ENCODE measurements at places on chromosomes 7 and 10.

DNA sequence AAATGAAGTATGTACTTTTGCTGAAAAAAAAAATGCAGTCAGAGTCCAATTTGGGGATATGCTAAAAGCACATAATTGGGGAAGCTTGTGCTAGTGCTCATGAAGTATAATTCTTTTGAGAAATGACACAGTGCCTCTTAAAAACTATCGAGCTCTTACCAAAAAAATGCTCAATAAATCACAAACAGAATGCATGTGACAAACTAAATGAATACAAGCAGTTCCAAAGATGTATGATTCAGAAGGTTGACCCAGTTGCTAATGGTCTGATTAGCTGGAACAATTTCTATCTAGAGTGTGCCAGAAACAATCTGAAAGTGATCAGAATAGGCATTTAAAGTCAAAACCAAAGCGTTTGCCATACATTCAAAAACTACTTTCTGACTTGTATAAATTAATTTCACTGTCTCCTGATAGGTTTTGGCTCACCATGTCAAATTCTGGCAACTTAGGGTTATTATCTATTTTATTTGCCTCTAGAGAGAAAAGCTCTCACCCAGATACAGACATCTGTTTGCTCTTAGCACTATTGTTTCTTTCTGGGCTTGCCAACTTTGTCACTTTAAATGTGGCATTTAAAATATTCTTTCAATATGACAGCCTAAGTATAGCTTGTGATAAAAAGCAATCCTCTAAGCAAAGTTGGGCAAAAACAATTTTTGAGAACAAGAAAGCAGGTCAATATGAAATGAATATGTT is 114.7 kb upstream of the AHR start:
- DNase-seq, result no peak

DNA sequence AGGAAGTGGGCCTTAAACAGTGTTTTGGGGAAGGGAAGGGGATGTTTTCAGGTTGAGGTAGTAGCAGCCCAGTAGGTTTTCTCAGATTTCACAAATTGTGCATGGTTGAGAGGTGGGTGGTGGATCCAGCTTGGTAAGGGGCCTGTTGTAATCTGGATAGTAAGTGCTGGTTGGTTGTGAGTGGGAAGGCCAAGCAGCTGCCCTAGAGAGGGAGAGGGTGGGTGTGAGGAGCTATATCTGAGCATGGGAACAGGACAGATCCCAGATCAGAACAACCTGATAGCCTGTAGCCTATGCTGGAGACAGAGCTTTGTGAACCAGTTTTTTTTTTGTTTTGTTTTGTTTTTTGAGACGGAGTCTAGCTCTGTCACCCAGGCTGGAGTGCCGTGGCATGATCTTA is 53.9 kb upstream of the ZMIZ2 start:
- DNase-seq, result no peak

GRCh38 chr10:1491901-1492300 is 245.4 kb downstream of the ADARB2 start:
- DNase-seq, result no peak

- no peak for DNase-seq
Observed at GRCh38 chr7:90988516-90988915, 275.7 kb upstream of the FZD1 start.

DNA sequence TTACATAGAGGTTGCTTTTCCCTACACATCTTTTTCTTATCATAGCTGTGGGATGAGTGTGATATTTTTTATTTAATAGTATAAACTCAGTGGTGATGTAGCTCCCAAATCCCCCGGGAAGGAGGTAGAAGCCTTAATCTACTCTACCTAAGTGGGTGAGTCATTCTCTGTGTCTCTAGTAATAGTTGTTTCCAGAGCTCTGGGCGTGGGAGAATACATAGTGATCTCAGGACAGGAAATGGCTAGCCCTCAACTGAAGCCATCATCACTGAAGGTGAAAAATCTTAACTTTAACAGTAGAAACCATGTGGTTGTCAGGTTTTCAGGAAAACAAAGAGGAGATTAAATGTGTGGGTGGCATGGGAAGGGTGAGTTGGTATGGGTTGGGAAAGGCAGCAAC is 278.4 kb downstream of the ANKRD30A start:
- no peak for DNase-seq

DNA sequence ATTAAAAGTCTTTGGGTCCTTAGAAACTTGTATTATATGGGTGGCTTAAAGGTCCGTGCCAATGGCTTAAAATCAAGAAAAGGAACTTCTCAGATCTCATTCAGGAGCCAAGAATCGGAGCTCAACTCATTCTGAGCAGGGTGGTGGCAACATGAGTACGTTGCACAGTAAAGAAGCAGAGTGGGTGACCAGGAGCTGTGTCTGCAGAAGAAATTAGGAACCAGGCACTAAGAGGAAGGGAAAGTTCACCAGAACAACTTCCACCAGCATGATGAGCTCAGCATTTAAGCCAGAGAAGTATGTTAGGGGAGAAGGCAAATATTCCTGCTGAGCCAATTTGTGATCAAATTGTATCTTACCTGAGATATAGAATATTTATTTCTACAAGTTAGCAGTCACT is 236.0 kb upstream of the NRP1 start:
- DNase-seq, result no peak

DNA sequence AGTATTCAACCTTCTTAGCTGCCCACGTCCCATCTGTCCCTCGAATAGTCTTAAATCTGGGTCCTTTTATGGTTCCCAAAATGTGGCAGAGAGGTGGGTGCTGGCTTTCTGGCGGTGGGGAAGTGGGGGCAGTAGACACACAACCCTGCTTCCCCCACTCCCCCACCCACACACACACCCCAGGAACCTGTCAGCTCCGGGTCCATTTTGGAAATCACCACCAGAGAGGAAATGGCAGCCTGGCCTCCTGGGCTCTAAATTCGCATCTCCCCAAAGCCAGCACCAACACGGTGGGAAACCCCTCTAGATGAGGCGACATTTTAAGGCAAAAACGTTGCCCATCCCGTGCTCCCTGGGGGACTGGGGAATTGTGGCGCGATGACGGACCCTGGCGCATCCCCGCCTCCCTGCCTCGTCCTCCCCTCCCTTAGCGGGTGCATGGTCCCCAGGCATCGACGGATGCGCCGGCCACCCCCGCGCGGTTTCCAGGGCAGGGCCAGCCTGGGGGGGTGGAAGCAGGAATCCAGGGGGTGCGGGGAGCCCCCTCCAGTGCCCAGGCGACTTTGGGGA is 702 bp downstream of the TMEM130 start:
- DNase-seq, result no peak

DNA sequence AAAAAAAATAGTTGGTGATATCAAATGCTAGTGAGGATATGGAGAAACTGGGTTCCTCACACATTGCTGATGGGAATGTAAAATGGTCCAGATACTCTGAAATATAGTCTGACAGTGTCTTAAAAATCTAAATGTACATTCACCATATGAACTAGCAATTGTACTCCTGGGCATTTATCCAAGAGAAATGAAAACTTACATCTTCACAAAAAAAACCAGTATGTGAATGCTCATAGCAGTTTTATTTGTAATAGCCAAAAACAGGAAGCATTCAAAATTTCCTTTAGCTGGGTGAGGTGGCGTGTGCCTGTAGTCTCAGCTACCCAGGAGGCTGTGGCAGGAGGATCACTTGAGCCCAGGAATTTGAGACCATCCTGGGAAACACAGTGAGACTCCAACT is 2.1 kb upstream of the SSC4D start:
- no peak for DNase-seq

GRCh38 chr7:90686146-90686545 is 90.0 kb downstream of the CDK14 start:
- no peak for DNase-seq

DNA sequence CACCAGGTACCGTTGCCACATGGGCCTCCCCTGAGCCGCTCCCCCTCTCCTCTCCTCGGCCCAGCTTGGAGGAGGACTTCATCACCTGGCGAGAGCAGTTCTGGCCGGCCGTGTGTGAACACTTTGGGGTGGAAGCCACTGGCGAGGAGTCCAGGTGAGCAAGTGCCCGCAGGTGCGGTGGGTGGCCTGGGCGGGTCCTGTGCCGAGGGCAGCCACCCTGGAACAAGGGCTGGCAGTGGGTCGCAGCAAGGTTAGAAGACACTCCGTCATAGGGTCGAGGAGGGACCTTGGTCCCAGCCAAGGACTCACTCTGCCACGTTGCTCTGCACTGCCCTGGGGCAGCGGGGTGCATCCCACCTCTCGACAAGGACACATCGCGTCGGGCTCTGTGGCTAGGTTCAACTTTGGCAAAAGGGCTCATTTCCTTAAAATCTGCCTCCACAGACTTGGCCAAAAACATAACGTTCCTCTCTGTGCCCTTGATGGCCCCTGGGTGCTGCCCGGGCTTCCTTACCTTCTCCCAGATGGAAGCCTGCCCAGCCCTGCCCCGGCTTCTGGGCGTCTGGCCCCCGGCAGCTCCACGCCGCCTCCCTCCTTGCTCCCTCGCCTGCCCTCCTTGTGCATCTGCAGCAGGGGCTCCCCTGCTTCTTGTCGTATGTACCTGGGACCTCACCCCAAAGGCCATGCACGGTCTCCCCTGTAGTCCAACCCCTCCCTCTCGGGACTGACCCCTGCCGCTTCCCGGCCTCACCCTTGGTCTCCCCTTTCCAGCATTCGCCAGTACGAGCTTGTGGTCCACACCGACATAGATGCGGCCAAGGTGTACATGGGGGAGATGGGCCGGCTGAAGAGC is 12.7 kb downstream of the TMEM120A start:
- no peak for DNase-seq

- no peak for DNase-seq
Observed at GRCh38 chr7:106101726-106102125, 10.4 kb downstream of the SYPL1 start.

- no peak for DNase-seq
Observed at GRCh38 chr10:118621304-118621942, 26.0 kb upstream of the PRLHR start.

- no peak for DNase-seq
Observed at GRCh38 chr7:121274467-121274866, 54.3 kb upstream of the WNT16 start.

Measured in activated CD4-positive, alpha-beta T cell treated with anti-CD3 and anti-CD28 coated beads, Interleukin-2, amount 50 U/mL, for 16 hours (primary cell).